ENCODE measurements at places on chromosomes 2 and 18. TPM values are rescaled to one million over a fixed set of nuclear protein-coding genes. Genes with fewer than 3 reads are reported as not detected.

GRCh38 chr2:235647877-235648276 is 154.0 kb downstream of the AGAP1 start:
- DNase-seq, result no peak

- DNase-seq, result no peak
Measured at GRCh38 chr2:239539776-239540100, 138.9 kb upstream of the HDAC4 start.

- DNase-seq, result no peak
Measured at GRCh38 chr2:210159059-210159458, 12.2 kb downstream of the KANSL1L start.

Gene AQP4
- polyA plus RNA-seq, result 0.56 TPM

DNA sequence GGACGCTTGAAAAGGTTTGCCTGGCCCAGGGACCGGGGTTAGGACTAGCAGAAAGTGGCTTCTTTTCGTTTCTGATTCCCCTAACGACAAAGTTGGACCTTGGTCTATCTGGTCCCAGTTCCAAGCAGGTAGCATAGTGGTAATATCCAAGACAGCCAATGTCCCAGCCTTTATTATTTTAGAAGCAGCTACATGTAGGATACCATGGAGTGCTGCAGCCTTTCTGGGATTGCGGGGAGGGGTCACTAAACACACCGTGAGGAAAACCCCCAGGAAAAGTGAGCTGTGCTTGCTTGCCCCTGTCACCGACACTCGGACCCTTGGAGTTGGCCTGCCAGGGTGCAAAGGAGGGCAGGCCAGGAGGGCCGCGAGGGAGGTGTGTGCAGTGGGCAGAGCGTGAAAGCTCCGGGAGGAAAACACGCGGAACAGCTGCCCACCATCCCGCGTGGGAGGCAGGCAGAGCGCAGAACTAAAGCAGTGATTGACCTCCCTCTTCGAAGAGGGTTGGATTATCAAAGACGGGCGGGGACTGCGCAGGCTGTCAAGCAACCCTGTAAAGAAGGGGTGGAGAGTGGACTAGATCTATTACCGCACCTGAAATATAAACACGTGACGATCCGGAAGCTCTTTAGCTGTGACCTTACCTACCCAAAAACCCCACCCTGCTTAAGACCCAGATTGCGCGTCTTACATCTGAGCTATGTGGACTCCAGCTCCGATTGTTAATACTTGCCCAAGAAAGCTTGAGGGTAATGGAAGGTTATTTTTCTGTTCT is 624 bp upstream of the MAP4K3 start:
- no peak for DNase-seq

Gene NEB
- 13.8 TPM for polyA plus RNA-seq

Gene VWC2L
- 0.06 TPM for polyA plus RNA-seq

- no peak for DNase-seq
Measured at GRCh38 chr2:169452080-169452479, 27.2 kb upstream of the BBS5 start.

GRCh38 chr2:71224457-71224856 is 2.4 kb downstream of the PAIP2B start:
- DNase-seq, result no peak

- no peak for DNase-seq
Measured at GRCh38 chr2:189104934-189105333, 74.6 kb downstream of the COL5A2 start.

Measured in renal cortex interstitium (tissue), 15 donors.